Stimulated activated CD4-positive, alpha-beta T cell treated with anti-CD3 and anti-CD28 coated beads, Interleukin-1b, Interleukin-23, amount 100 ng/mL, for 1 hour (primary cell): ENCODE measurements at places on chromosomes 11 and 22.
A peak's percentile ranks its signal among the peaks of the same experiment; 100 is the strongest.

DNA sequence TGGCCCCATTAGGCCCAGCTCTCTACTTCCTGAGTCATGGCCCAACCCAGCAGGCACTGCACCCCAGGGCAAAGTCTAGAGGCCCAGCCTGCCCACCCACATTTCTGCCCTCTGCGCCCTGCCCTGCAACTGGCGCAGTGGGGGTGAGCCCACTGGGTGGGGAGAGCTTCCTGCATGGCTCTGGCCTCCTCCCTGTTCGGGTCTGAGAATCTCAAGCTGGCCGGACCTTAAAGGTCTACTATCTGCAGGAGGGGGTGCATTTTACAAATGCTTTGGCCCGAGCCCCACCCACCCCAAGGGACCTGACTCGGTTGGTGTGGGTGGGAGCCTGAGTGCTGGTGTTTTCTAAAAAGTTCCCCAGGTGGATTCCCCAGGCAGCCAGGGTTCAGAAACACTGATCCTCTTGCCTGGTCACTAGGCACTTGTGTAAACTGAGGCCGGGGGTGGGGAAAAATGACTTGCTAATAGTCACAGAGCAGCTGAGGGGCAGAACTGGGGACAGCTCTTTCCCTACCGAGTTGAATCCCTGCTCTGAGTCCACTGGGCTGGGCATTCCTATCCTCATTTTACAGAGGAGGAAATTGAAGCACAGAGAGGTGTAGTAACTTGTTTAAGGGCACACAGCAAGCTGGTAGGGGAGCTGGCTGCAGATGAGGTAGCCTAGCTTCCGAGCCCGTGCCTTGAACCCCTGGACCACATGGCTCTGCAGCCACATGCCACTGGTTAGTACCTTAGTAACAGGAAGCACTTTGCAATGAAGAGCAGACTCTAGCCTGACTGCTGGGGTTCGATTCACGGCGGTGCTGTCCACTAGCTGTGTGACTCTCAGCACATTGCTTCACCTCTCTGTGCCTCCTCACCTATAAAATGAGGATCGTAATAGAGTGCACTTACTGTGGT, 36.3 kb downstream of the CD82 start:
- peak; percentile 21 for DNase-seq

- no peak for DNase-seq
These were observed 17.5 kb downstream of the CHRDL2 start for GRCh38 chr11:74713686-74714085.

DNA sequence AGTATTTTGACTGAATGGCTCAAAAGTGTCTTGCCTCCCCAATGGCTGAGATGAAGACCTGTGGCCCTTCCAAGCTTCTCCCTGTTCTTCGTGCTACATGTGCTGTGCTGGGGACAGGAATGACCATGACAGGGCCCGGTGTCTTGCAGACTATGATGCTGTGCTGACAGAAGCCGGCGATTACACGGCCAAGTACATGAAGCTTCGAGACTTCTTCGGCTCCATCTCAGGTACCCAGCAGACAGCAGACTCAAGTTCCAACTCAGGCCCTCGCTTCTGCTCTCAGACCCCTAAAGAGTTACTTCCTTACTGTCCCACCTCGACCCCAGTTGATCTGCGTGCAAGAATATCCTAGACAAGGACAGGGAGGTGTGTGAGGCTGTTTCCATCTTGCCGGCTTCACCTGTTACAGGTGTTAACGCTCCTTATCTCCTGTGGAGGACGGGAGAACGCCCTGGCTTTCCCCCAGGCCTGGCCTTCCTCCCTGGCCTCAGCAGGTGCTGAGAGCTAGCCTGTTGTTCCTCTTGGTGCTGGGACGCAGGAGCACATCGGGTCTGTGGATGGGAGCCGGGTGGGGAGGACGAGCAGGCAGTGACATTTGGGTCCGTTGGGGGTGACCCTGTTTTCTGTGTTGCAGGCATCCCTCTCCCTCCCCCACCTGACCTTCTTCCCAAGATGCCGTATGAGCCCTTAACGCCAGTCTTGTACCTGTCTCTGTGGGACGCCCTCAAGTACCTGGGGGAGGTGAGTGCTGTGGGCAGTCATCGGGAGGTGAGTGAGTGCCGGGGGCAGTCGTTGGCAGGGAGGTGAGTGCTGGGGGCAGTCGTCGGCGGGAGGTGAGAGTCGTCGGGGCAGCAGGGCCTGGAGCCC, 38.1 kb downstream of the GLB1L2 start:
- no peak for DNase-seq

DNA sequence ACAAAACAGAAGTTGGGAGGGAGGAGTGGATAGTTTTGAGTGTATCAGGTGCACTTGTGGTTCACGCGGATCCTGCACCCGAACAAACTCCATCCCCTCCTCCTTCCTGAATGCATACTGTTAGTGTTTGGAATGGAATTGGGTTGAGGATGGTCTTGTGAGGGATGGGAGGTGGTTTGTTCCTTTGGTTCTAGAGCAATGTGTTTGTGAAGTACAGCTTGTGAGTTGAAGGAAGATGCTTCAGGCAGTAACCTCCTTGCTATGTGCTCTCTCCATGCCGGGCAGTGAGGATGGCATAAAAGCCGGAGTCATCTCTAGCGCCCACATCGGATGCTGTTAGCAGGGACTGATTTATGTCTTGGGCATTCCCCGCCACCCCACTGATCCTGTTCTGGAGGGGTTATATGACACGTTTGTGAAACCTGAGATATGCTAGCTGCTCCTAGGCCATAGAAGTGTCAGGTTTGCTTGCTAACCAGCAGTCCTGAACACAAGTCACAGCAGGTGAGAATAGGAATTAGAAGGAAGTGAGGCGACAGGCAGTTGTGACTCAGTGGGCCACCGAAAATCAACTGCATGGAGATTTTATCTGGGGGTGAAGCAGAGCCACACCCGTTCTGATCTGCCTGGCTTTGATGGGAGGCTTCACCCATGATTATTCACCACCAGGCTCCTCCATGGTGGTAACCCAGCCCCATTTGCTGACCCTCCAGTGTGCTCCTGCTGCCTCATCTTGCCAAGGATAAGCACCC, 2.2 kb downstream of the BCR start:
- no peak for DNase-seq

DNA sequence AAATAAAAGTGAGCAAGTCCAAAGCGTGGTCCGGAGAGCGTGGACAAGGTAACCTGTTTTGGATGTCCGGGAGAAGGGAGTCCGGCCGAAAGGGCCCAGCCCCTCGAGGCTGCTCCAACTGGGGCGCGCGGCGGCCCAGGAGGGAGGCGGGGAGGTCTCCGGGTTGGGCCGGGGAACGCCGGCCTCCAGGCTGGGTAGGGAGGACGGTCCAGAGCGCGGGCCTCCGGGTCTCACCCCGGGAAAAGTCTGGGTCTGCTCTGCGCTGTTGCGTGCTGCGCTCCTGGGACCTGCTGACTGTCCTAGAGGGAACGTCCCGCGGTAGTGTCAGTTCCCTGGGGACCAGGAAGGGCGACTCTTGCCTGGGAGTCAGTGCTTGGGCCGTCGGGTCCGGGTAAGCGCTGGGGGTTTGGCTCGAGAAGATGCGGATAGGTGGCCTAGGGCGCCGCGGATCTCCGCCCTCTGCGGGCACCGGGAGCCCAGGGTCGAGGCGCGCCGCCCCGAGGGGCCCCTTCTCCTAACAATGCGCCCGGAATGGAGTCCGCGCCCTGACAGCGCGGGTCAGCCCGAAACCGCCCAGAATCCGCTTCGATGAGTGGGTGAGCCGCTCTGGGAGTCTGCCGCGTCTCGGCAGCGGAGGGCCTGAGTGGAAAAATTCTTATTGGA, 988 bp upstream of the FLI1 start:
- DNase-seq = no peak
